ENCODE measurements at places on chromosomes 11 and 22.

- no peak for DNase-seq
Measured at GRCh38 chr22:36546932-36547331, 18.0 kb upstream of the EIF3D start.

GRCh38 chr11:1573903-1574237, 1.8 kb upstream of the DUSP8 start:
- no peak for DNase-seq

GRCh38 chr11:134724779-134725140, 312.7 kb upstream of the B3GAT1 start:
- DNase-seq: no peak

DNA sequence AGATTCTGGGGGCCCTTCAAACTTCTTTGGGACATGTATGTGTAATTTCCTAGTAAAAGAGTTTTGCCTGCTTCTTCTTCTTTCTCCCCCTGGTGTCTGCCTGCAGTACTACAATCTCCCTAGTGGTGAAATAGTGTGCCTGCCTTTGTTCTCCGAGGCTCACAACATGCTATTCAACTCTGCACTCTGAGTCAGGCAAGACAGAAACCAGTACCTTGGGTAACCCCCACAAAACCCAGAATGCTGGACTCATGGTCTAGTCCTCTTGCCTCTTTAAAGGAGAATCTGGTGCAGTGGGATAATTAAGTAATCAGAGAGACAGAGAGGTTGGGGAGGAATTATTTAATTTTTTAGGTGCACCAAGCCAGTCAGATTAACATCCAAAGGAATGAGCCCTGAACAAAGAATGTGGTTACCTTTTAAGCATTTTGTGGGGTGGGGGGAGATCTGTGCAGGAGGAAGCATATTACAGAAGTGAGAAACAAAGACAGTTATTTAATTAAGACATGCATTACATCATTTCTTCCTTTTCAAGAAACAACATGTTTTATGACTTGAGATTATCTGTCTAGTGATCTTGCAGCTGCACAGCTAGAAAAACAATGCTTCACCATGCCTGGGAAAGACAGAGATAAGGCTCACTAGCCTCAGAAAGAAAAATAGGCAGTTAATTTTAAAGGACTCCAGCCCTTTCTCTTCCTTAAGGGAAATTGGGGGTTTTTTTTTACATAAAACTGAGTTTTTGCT, 11.0 kb upstream of the MS4A6A start:
- peak; percentile 79 for DNase-seq

DNA sequence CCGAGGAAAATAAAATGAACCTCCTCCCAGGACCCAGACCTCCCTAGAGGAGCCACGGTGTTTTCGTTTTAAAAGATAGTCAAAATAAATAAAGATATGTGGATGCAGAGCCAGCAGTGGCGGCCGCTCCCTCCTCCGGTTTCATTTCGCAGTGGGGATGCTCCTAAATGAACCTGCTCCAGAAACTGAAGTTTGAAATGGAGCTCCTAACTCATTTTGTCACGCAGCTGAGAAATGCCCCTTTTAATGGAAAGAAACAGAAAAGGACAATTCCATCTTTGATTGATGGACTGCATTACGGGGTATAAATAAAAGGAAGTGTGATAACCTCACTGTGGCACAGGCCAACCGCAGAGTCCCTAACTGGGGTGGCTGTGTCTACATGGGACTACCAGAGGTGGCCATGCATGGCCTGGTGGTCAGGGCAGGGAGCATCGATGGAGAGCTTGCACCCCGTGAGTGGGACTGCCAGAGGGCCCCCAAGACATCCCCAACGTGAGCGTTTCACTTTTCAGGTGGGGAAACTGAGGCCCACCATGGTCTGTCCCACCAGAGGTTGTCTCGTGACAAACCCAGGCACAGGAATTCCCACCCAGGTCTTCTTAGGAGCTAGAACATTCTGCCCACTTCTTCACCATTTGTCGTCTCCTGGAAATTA, 426.6 kb downstream of the BRD1 start:
- DNase-seq: no peak

All from AML-193 (cell line).